ACHN (cell line): ENCODE measurements at places on chromosomes 16 and 17.

GRCh38 chr16:21088646-21089538 is 61.8 kb downstream of the DNAH3 start:
- DNase-seq, result peak; percentile 84

DNA sequence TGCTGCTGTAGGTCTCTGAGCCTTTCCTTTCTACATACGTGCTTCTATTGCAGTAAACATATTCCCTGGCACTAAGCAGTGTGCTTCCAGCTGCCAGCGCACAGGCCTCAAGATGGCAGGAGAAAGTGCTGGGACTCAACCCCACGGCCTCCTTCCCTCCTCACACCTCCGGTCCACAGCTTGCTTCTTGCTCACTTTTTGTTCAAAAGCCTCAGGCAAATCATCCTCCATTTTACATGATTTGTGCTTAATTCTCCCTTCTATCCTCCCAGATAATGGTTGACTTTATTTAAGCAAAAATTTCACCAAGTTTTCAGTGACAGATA is 5.4 kb downstream of the CDK5R1 start:
- DNase-seq, result no peak

GRCh38 chr17:80755650-80756405 is 211.2 kb downstream of the RPTOR start:
- DNase-seq, result no peak

DNA sequence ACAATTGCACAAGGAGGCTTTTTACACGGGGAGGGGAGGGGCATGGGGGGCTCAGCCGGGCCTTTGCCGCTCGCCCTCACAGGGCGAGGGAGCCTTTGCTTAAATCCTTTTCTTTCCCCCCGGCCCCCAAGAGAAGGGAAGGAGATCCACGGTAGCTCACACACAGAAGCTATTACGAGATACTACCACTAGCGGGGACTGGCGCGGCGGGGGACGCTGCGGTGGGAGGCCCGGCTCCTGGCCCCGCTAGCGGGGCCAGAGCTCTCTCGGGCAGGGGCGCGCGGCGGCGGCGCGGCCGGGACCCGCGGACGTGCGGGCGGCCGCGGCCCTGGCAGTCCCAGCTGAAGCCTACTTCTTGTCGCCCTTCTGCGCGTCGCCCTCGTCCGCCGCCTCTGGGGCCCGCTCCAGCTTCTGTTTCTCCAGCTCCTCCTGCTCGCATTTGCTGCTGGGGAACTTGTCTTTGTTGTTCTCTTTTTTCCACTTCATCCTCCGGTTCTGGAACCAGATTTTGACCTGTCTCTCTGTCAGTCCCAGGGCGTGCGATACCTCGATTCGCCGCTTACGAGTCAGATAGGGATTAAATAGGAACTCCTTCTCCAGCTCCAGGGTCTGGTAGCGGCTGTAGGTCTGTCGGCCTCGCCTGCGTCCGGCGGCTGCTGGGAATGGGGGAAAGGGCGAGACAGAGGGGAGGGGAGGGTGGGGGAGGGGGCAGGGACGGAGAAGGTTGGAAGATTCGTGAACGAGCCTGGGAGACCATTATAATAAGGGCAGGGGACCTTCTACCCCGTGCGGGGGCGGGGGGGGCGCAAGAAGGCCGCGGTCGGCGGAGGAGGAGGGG is 2.0 kb downstream of the HOXB8 start:
- peak; percentile 72 for DNase-seq

DNA sequence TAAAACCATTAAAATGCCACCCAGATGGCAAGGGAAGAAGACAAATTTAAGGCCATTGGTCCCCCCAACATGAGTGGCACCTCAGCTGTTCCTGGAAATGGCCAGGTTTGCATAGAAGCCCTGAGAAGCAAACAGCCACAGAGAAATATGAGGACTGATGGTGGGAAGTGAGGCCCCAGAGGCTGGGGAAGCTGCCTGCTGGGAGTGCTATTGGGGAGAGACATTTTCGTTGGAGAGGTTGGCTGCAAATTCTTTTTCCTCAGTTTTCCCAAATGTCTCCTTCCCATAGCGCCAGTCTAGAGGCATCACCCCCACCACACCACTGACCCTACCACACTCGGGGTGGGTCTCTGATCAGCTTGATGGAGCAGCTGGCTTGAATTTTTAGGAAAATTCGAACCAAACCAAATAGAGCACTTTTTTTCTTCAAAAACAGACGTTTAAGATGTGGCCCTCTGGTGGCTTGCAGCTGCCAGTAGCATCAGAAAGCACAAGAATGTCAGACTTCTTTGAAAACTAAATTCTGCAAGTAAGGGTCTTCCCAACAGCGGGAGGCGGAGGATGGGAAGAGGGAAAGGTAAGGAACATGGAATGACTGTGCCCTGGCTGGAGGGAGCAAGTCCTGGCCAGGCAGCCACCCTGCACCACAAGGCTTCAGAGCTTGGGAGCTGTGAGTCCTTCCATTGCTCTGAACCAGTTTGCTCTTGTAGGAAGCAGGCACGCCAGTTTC is 13.2 kb upstream of the SLC12A3 start:
- peak; percentile 48 for DNase-seq

GRCh38 chr17:39408360-39408759 is 6.9 kb upstream of the FBXL20 start:
- no peak for DNase-seq

- DNase-seq, result no peak
These were observed 6.5 kb downstream of the TBX6 start for GRCh38 chr16:30085247-30085646.

- no peak for DNase-seq
These were observed 238.8 kb upstream of the CDH5 start for GRCh38 chr16:66127459-66128370.

- no peak for DNase-seq
These were observed 183.3 kb downstream of the PARN start for GRCh38 chr16:14446796-14447195.

DNA sequence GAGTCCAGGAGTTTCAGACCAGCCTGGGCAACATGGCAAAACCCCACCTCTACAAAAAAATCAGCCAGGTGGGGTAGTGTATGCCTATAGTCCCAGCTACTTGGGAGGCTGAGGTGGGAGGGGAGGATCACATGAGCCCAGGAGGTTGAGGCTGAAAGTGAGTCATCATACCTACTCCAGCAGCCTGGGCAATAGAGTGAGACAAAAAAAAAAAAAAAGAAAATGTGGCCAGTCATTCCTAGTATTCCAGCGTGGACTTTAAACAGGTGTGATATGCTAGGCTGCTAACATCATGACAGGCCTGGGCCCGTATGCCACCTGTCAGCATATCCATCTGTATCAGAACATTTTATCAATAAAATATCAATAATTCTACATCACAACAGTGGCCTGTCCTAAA is 143.3 kb downstream of the AATF start:
- peak; percentile 74 for DNase-seq

DNA sequence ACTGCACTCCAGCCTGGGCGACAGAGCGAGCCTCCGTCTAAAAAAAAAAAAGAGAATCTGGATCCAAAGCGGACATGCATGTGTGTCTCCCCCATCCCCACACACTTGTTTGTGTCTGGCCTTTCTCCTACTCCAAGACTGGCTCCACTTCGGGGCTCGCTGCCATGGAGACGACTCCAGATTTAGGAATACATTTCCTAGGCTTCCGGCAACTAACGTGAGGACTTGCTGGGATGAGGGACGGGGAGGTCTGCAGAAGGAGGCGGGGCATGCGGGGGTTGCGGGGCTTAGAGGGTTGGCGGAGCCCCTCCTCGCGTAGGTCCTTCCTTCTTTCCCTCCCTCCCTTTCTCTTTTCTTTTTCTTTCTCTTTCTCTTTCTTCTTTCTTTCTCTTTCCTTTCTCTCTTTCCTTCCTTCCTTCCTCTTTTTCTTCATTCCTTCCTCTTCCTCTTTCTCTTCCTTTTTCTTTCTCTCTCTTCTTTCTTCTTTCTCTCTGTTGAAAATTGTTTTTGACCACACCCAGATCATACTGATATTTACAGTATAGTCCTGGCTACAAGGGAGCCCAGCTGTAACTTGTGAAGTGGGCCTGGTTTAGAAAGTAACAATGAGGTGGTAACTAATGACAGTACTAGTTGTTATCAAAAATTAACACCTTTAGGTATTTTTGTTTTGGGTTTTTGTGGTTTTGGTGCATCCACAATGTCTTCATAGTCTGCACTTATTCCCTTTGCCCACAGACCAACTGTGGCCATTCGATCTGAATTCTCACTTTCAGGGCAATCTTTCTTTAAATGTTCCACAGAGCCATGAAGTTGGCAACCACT is 25.2 kb downstream of the MIS12 start:
- DNase-seq, result no peak

DNA sequence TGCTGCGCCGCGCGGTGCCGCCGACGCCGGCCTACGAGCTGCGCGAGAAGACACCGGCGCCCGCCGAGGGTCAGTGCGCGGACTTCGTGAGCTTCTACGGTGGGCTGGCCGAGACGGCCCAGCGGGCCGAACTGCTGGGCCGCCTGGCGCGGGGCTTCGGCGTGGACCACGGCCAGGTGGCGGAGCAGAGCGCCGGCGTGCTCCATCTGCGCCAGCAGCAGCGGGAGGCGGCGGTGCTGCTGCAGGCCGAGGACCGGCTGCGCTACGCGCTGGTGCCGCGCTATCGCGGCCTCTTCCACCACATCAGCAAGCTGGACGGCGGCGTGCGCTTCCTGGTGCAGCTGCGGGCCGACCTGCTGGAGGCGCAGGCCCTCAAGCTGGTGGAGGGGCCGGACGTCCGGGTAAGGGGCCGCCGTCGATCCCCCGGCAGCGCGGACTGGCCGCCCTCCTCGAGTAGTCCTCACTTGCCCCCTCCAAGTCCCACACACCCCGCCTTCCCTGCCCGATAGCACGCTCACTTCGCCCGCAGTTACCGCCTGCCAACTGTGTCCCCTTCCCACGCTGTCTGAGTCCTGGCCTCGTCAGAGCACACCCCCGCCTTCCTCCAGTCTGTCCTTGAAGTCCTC is 470 bp downstream of the MLYCD start:
- DNase-seq, result peak; percentile 71

GRCh38 chr17:39200957-39201510 is 951 bp downstream of the RPL19 start:
- no peak for DNase-seq

- DNase-seq, result peak; percentile 43
These were observed 11.4 kb upstream of the MRPS23 start for GRCh38 chr17:57861000-57861789.

- no peak for DNase-seq
These were observed 18.6 kb downstream of the SCNN1B start for GRCh38 chr16:23320693-23321092.

GRCh38 chr16:70772493-70772892 is 28.5 kb downstream of the VAC14 start:
- no peak for DNase-seq

DNA sequence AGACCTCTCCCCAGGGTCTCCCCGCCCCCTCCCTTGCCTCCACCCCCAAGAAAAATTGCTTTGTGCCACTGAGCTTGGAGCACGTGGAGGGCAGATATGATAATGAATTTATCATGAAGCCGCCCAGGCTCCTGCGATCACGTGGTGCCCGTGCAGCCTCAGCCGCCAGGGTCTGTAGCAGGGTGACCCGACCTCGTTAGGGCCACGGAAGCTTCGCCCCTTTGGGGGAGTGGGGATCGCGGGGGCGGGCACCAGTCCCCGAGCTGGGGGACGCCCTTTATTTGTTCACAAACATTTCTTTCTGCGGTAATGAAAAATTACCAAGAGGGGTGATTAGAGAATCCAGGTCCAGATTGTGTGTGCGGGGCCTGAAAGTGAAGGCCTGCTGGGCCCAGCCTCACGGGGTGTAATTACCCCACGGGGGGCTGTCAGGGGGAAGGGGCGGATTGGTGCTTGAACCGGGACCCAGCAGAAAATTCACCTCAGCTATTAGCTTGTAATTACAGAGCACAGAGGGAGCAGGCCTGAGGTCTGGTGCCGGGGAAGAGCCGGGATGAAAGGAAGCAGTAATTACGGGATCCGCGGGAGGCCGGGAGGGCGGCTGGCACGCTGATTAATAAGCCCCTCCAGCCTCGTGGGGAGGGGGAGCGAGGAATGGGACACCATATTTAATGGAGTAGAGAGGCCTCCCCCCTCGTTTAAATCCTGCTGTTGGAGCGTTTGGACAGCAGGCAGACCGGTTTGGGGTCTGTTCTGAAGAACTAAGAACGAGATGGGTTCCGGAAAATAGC is 13.3 kb downstream of the GSE1 start:
- no peak for DNase-seq

- no peak for DNase-seq
These were observed 18.4 kb downstream of the LDHD start for GRCh38 chr16:75097941-75098901.

DNA sequence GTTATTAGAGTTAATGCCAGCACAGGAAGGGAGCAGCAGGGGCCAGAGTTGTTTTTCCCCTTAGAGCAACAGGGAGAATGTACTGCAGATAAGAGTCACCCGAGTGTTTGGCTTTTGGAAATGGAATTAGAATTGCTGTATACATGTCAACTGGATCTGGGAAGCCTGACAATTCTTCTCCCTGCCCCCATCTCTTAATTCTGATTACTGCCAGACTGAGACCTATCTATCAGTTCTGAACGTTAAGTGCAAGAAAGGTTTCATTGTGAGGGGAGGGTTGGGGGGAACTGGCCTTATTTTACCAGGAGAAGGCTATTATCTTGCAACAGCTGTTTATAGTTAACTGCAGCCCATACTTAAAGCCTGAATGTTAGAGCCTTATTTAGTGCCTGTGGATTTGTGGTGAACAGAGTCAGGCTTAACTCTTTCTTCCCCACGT is 424.5 kb upstream of the CDH11 start:
- no peak for DNase-seq

DNA sequence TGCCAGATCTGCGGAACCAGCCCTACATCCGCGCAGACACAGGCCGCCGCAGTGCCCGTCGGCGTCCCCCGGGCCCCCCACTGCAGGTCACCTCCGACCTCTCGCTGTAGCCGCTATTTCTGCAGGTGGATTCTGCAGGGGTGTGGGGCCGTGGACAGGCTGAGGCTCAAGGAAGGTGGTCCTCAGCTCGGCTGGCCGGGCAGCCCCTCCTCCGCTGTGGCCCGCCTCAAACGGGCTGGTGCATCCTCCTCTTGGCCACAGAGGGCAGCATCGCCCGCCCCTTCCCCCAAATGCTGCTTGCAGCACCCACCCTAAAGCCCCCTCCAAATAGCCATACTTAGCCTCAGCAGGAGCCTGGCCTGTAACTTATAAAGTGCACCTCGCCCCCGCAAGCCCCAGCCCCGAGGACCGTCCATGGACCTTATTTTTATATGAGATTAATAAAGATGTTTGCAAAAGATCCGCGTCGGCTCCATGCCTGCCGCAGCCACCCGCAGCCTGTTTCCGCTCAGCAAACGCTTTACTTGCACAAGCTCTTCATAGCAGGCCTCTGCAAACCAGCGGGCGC is 14.9 kb downstream of the SPATA32 start:
- DNase-seq, result peak; percentile 52

DNA sequence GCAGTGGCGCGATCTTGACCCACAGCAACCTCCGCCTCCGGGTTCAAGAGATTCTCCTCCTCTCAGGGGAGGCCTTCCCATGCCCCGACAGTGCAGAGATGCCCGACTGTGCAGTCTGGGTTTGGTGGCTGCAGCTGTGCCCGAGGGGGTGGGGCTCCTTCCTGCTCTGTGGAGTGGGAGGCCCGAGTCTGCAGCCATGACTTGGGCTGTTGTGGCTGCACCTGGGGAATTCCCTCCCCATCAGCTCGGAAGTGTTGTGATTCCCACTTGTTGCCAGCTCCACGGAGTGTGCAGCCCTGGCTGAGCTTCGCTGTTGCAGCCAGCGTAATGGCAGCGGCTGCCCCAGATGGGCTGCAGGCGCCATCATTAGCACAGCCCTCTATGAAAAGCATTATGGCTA is 66.4 kb upstream of the SMIM36 start:
- no peak for DNase-seq
